ENCODE measurements at places on chromosomes 3 and 15. TPM values are rescaled to one million over a fixed set of nuclear protein-coding genes. Genes with fewer than 3 reads are reported as not detected.

DNA sequence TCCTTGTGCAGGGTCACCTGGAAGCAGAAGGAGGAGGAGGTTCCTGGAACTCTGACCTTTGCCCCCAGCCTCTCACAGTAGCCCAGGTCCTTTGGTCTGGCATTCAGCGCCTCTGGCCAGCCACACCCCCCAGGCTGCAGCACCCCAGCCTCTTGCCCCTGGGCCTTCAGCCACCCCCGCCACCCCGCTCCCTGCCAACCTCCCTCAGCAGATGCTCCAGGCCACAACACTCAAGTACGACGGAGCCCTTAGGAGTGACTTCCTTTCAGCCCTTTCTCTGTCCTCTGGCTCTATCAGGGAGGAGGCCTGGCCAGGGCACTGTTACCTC lies 45.2 kb downstream of the GRIP2 start:
- no peak overlapping the region for H3K4me3 ChIP-seq
- no peaks in the 10 kb centered on the region for H3K36me3 ChIP-seq
- no peak overlapping the region for H3K27ac ChIP-seq
- no peak for DNase-seq
- H3K4me1 ChIP-seq = peaks cover 17% of the 10 kb centered on the region

- H3K4me1 ChIP-seq = peaks cover 22% of the 10 kb centered on the region
- H3K36me3 ChIP-seq = no peaks in the 10 kb centered on the region
- H3K27ac ChIP-seq = no peak overlapping the region
- no peak for DNase-seq
- H3K4me3 ChIP-seq = no peak overlapping the region
Observed at GRCh38 chr3:46536758-46537157, 29.3 kb downstream of the LRRC2 start.

DNA sequence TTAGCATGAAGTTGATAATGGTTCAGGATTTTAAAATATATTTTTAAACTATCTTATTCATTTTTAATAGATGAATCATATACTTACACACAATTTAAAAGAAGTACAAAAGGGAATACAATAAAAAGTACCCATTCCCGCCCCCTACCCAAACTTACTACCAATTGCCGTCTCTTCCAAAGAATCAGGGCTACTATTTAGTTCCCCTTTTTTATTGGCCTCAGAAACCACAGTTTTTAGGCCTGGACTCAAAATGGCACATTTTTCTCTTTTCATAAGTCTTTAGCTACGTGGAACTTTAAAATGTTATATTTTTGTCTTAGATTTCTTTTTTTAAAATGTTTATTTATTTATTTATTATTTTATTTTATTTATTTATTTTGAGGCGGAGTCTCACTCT lies 18.0 kb downstream of the LRRK1 start:
- DNase-seq = no peak
- H3K4me1 ChIP-seq = 0 out of 2 replicates have a peak, but pooled peaks cover 3% of the 10 kb centered on the region
- no peak overlapping the region for H3K27ac ChIP-seq
- no peaks in the 10 kb centered on the region for H3K27me3 ChIP-seq

DNA sequence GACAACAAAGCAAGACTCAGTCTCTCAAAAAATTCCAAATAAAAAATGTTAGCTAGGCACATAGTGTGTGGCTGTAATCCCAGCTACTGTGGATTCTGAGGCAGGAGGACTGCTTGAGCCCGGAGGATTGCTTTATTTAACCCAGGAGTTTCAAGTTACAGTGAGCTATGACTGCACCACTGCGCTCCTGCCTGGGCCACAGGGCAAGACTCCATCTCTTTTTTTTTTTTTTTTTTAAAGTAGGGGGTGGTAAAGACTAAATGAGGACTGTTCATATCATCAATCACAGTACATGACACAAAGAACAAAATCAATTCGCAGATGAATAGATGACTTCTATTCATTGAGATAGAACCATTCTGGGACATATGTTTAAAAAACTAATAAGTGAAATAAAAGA lies 48.1 kb downstream of the ACAP2 start:
- DNase-seq = no peak
- H3K27ac ChIP-seq = no peak overlapping the region
- no peaks in the 10 kb centered on the region for H3K4me1 ChIP-seq
- H3K36me3 ChIP-seq = no peaks in the 10 kb centered on the region
- H3K27me3 ChIP-seq = no peaks in the 10 kb centered on the region

GRCh38 chr3:149891621-149892020 lies 78.6 kb downstream of the RNF13 start:
- no peak overlapping the region for H3K4me3 ChIP-seq
- no peak for DNase-seq
- no peaks in the 10 kb centered on the region for H3K4me1 ChIP-seq
- H3K27me3 ChIP-seq = no peaks in the 10 kb centered on the region
- H3K27ac ChIP-seq = no peak overlapping the region
- H3K36me3 ChIP-seq = no peaks in the 10 kb centered on the region

- no peak overlapping the region for H3K27ac ChIP-seq
- no peak overlapping the region for H3K4me3 ChIP-seq
- H3K4me1 ChIP-seq = peaks cover 63% of the 10 kb centered on the region
Observed at GRCh38 chr3:43768381-43768973, 77.7 kb downstream of the ABHD5 start.

GRCh38 chr3:24476871-24477656 lies 17.6 kb downstream of the THRB start:
- no peak overlapping the region for H3K27ac ChIP-seq
- H3K36me3 ChIP-seq = no peaks in the 10 kb centered on the region
- DNase-seq = no peak
- no peak overlapping the region for H3K4me3 ChIP-seq
- H3K4me1 ChIP-seq = peaks cover 24% of the 10 kb centered on the region

- H3K4me1 ChIP-seq = no peaks in the 10 kb centered on the region
- H3K27me3 ChIP-seq = no peaks in the 10 kb centered on the region
- no peak for DNase-seq
Observed at GRCh38 chr3:143529798-143530197, 318.5 kb downstream of the SLC9A9 start.

GRCh38 chr3:122273498-122273897 lies 51.5 kb upstream of the CSTA start:
- no peak overlapping the region for H3K27ac ChIP-seq
- H3K4me3 ChIP-seq = no peak overlapping the region
- H3K27me3 ChIP-seq = peaks cover 46% of the 10 kb centered on the region
- no peaks in the 10 kb centered on the region for H3K36me3 ChIP-seq

DNA sequence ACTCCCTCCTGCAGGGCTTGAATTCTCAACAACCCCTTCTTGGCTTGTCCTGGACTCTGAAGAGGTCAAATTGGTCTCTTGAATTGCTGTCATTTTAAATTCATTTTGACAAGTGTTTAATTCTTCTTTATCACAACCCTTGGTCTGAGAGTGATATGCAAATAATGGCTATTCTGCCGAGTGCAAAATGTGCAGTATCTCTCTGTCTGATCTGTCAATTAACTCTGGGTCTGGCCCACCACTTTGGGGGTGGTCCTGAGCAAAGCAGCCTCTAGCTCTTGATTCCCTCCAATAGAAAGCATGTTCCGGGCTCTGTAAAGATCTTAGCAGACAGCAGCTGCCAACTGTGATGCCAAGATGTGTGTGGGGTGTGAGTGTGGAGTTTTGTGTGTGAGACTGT lies 2.2 kb upstream of the IGDCC3 start:
- no peak overlapping the region for H3K4me3 ChIP-seq
- peaks cover under 1% of the 10 kb centered on the region for H3K4me1 ChIP-seq
- no peaks in the 10 kb centered on the region for H3K36me3 ChIP-seq
- DNase-seq = no peak

DNA sequence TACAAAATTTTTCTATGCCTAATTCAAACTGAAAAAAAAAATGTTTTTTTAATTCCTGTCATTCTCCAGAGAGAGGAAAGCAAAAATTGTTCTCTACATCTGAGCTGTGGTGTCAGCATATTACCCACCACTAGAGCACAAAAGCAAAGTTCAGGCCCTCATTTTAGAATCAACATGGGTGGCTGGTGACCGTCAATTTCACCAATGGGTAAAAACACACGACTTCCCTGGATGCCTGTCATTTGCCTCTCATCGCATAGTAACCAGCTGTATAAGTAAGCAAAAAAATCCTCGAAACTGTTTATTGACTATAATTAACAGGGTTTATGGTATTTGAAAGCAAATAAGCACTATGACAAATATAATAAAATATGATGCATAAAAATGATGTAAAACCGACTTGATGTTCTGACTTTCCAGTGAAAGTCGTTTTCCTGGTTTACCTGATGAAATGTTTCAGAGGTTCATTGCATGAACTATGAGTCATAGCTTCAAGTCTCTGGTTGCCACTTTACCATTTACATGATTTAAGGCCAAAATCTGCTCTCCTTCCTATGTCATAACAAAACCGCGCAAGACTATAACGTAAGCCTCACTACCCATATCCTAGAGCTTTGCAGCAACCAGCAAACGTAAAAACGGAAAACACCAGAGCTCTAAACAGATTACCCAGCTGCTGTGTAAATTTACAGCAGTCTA lies 60.5 kb downstream of the THBS1 start:
- no peaks in the 10 kb centered on the region for H3K36me3 ChIP-seq
- peaks cover 32% of the 10 kb centered on the region for H3K4me1 ChIP-seq
- H3K27me3 ChIP-seq = no peaks in the 10 kb centered on the region
- DNase-seq = peak; percentile 89

- H3K27me3 ChIP-seq = no peaks in the 10 kb centered on the region
- peaks cover 57% of the 10 kb centered on the region for H3K36me3 ChIP-seq
- H3K27ac ChIP-seq = peak overlapping the region; percentile 85
- H3K4me1 ChIP-seq = peaks cover 80% of the 10 kb centered on the region
- peak overlapping the region; percentile 17 for H3K4me3 ChIP-seq
Observed at GRCh38 chr3:12300137-12300536, 11.3 kb downstream of the PPARG start.

GRCh38 chr3:113287803-113288648 lies 76.7 kb downstream of the BOC start:
- peak overlapping the region; percentile 39 for H3K4me3 ChIP-seq
- DNase-seq = peak; percentile 85
- H3K27me3 ChIP-seq = no peaks in the 10 kb centered on the region
- H3K27ac ChIP-seq = peak overlapping the region; percentile 86

GRCh38 chr15:32877252-32878019 lies 159.6 kb downstream of the GREM1 start:
- H3K4me1 ChIP-seq = peaks cover 44% of the 10 kb centered on the region
- no peaks in the 10 kb centered on the region for H3K27me3 ChIP-seq
- peak overlapping the region; percentile 74 for H3K27ac ChIP-seq
- peak; percentile 76 for DNase-seq
- no peak overlapping the region for H3K4me3 ChIP-seq
- no peaks in the 10 kb centered on the region for H3K36me3 ChIP-seq

DNA sequence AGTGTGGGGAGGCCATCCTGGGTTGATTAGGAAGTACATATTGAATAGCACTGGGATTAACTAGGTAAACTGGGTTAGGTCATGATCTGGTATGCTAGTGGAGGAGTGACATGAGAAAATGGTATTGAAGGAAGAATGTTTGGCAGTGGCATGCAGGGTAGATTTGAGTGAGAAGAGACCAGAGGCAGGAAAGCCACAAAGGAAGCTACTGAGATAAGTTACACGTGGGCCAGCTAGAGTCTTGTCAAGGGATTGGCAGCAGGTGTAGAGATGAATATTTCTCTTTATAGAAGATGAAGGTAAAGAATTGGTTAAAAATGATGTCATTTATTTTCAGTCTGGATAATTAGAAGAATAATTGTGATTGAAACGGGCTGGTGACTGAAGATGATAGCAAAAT lies 91.0 kb upstream of the TPRG1 start:
- H3K27ac ChIP-seq = no peak overlapping the region
- DNase-seq = no peak
- no peaks in the 10 kb centered on the region for H3K36me3 ChIP-seq
- H3K4me3 ChIP-seq = no peak overlapping the region

DNA sequence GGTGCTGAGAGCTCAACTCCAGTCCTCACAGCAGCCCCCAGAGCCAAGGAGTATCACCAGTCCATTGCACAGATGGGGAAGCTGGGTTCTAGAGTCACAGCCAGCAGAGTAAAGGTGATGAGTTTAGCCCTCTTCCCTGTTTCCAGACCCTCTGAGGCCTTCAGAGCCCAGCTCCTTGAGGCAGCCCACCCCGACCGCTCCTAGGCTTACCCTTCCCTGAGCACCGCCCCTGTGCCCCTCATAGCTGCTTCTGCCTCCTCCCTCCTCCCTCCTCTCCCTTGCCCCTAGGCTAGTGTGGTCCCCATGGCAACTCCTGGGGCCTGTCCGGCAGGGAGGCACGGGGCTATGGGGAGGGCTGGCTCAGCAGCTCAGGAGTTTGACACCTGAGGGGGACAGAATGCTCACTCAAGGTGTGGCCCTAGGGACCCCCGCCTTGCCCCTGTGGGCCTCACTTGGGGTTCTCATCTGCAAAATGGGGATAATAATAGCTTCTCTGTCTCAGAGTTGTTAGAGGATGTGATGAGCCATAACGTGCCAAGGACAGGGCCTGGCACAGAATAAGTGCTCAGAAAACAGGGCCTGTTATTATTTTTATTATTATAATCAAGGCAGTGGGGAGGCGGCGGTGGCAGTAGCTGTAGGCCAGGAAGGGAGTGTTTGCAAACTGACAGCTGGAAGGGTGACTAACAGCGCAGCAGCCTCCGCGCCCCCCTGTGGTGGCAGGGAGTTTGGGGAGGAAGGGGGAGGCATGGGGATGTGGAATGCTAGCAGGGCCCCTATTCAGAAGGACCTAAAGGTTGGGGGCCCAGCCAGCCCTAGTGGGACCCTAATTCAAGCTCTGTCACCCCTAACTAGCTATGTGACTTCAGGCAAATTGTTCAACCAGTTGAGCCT lies 11.5 kb downstream of the CSK start:
- no peak overlapping the region for H3K27ac ChIP-seq
- no peak overlapping the region for H3K4me3 ChIP-seq
- DNase-seq = no peak
- peaks cover 11% of the 10 kb centered on the region for H3K4me1 ChIP-seq
- H3K27me3 ChIP-seq = no peaks in the 10 kb centered on the region
- H3K36me3 ChIP-seq = no peaks in the 10 kb centered on the region

TMOD2 gene
- total RNA-seq = 0.95 TPM

HYAL1 gene
- 0.23 TPM for total RNA-seq

HTR3E gene
- not detected for total RNA-seq

MEX3B gene
- 0.58 TPM for total RNA-seq

FBXW12 gene
- total RNA-seq = not detected

PRR23B gene
- not detected for total RNA-seq

ACKR2 gene
- total RNA-seq = 1.3 TPM

Data from PC-3 (cell line).